ENCODE measurements at places on chromosomes 1 and 21. TPM values are rescaled to one million over a fixed set of nuclear protein-coding genes. Genes with fewer than 3 reads are reported as not detected.

DNA sequence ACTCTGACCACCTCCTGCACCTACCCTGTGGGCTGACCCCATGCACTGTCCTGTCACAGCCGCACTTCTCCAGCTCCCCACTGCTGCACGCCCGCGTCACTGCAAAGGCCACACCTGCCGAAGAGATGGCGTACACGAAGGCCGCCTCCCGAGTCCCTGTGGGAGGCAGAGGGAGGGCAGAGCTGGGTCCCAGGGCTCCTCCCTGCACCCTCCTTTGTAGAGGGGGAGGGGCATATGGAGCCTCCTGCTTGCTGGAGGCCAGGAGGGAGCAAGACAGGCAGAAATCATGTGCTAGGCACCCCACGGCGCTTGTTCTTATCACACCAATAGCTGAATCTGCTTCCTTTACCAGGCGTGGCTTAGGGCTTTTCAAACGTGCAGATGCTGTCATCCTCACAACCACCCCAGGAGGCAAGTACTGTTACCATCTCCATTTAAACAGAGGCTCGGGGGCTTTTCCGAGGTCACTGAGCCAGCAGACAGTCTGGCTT is 21.4 kb downstream of the WNT4 start:
- H3K4me3 ChIP-seq: no peak overlapping the region
- DNase-seq: no peak
- no peaks in the 10 kb centered on the region for H3K4me1 ChIP-seq
- no peaks in the 10 kb centered on the region for H3K27me3 ChIP-seq
- H3K36me3 ChIP-seq: peaks cover 17% of the 10 kb centered on the region

DNA sequence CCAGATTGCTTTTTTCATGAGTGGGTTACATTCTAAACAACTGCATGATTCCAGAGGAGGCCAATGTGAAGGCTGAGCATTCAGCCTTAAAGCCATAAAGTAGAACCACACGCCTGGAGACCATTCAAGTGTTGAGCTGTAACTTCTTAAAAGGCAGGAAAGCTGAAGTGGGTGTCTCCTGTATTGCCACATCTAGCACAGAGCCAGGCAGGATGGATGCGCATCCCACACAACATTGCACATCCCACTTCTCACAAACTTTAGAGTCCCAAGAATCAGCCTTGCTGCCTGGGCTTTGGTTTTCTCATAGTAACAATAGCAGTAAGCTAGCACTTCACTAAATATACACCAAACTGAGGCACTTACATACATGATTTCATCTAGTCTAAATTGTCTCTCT is 151.7 kb downstream of the DAB1 start:
- H3K4me1 ChIP-seq: no peaks in the 10 kb centered on the region
- no peaks in the 10 kb centered on the region for H3K36me3 ChIP-seq
- no peak overlapping the region for H3K4me3 ChIP-seq
- H3K27ac ChIP-seq: no peak overlapping the region

DNA sequence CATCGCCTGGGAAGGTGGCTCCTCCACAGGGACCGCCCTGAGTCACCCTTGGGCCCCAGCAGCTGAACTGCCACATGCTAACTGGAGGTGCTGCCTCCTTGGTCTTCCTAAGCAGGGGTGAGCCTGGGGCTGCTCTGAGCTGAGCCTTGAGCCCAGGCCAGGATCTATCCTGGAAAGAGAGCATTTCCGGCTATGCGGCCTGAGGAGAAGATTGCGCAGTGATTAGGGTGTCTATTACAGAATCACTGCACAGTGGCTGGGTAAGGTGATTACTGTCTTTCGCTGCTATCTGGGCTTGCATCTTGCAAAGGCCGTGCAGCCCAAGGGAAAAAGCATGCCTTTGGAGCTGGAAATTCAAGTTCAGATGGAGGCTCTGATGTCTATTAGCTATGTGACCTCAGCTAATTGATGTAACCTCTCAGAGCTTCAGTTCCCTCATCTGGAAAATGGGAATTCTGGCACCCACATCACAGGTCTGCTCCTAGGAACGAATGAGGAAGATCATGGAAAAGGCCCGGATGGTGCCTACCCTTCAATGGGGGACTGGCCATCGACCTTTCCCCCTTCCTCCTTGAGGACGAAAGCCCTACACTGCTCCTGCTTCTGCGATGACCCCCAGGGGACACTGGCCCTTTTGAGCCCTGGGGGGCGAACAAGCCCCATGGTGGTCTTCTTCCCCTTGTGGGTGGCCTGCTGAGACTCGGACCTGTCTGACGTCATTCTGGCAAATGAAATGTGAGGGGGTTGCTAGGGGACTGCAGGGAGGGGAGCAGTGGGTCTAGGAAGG is 38.0 kb downstream of the GPR161 start:
- H3K27ac ChIP-seq: no peak overlapping the region
- H3K4me3 ChIP-seq: no peak overlapping the region
- no peaks in the 10 kb centered on the region for H3K27me3 ChIP-seq
- no peaks in the 10 kb centered on the region for H3K36me3 ChIP-seq
- no peaks in the 10 kb centered on the region for H3K4me1 ChIP-seq
- no peak for DNase-seq

- H3K4me1 ChIP-seq: no peaks in the 10 kb centered on the region
- DNase-seq: no peak
- H3K27me3 ChIP-seq: no peaks in the 10 kb centered on the region
Measured at GRCh38 chr21:34701726-34702125, 32.9 kb downstream of the CLIC6 start.

ASCL5 gene
- 0.25 TPM for total RNA-seq

- no peaks in the 10 kb centered on the region for H3K4me1 ChIP-seq
- no peak overlapping the region for H3K27ac ChIP-seq
- H3K36me3 ChIP-seq: peaks cover 16% of the 10 kb centered on the region
Measured at GRCh38 chr21:37166733-37167132, 93.7 kb downstream of the TTC3 start.

HEYL gene
- 19.6 TPM for total RNA-seq

GUCA2B gene
- total RNA-seq: not detected

ERICH3 gene
- 17.3 TPM for total RNA-seq

GRCh38 chr1:241356187-241356518 is 852 bp downstream of the RGS7 start:
- no peaks in the 10 kb centered on the region for H3K36me3 ChIP-seq
- peak; percentile 4 for DNase-seq
- no peak overlapping the region for H3K27ac ChIP-seq
- no peak overlapping the region for H3K4me3 ChIP-seq
- H3K4me1 ChIP-seq: no peaks in the 10 kb centered on the region
